ENCODE measurements at places on chromosomes 6 and 20.

DNA sequence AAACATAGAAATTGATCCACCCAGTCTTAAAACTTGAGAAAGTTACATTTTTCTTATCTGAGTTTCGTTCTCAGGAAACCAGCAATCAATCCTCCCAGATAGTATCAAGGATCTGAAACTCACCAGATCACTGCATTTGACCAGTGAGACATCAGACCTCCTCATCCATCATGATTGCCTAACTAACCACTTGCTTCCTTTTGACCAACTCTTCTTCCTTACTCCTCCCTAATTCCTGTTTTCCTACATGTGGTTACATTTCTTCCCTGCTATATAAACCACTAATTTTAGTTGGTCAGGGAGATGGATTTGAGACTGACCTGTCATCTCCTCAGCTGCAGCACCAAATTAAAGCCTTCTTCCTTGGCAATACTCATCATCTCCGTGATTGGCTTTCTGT lies 357.1 kb upstream of the POU3F2 start:
- DNase-seq = no peak

DNA sequence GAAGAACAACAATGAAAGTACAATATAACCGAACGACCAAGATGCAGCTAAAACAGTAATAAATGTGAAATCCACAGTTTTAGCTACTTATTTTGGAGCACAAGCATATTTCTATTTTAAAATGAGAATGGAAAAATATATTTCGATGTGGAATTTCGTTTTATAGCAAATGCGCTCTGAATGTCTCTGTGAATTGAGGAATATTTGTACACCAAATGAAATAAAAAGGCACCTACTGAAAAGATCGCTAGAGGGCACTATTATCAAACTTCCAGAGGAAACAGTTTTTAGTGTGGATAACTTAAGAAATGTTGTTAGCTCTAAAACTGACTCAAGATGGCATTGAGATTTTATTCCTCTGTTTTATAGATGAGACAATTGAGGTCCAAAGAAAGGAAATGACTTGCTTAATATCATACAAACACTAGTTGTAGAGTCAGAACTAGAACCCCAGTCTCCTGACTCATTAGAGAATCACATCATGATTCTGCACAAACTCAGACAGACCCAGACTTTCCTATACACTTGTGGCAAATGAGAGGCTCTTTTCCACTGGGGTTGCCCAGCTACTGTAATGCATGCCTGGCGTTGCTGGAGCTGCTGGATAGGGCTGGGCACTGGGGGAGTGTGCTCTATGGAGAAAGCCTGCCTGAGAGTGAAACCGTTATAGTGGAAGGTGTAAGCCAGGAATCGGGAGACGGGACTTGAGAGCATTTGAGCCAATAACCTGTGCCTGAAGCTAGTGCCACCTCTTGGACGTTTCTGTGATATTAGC lies 51.9 kb downstream of the GCLC start:
- peak; percentile 78 for DNase-seq

DNA sequence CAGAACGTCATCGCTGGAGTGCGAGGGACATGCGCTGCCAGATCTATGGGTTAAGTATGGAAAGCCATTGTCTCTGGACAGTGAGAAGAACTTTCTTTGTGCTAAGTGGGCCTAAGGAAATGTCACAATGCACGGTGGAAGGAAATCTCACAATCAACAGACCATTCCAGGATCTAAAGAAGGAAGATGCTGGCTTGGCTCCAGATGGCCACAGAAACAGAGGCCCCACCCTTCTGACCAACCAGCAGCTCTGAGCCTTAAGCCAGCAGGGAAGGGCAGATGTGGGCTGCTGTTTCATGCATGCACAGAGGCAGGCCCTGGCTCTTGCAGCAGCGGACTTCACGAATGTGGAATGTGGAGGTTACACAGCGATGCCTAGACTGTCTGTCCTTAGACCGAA lies 156.3 kb downstream of the SOBP start:
- DNase-seq = no peak

GRCh38 chr6:155264693-155265320 lies 994 bp downstream of the CLDN20 start:
- no peak for DNase-seq

DNA sequence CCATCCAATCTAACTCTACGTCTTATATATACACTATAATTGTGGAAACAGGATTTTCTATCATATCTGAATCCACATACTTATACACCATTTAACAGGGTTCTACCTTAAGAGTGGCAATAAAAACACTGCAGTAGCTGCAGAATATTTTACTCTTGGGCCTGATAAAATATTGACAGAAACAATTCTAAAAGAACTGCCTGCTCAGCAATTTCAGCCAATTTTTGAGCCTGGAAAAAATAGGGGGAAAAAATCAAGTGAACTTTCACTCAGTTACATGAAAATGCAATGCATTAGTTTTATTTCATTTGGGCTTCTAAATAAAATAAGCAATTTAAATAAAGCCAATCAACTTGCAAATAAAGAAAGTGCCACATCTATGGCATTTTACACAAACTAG lies 246.5 kb upstream of the RUNX2 start:
- DNase-seq = no peak

GRCh38 chr6:127510876-127511275 lies 8.3 kb downstream of the MTCL3 start:
- DNase-seq = no peak

GRCh38 chr20:57773059-57773815 lies 63.4 kb upstream of the PMEPA1 start:
- no peak for DNase-seq

DNA sequence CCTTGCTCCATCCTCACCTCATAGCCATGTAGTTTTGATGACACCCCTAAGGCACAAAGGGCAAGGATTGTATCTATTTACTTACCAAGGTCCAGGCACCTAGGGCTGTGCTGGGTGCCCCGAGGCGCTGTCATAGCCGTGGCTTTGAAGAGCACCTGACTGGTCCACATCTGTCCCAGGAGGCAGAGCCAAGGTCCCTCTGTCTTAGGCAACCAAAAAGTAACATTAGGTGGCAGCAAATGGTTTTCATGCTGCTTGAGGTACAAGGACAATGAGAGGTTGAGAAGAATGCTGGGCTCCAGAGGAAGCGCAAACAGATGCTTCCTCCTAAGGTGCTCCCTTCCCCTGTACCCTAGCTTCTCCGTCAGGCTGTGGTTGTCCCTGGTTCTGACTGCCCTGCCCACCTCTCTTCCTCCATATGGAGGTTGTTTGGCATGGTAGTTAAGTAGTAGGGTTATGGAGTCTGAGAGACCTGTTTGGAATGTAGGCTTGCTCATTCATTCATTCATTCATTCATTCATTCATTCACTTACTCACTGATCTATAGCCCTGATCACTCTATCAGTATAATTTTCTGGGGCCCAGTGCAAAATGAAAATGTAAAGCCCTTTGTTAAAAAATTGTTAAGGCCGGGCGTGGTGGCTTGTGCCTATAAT lies 3.0 kb upstream of the UQCC2 start:
- DNase-seq = no peak

- DNase-seq = no peak
These were observed 334.7 kb upstream of the FLRT3 start for GRCh38 chr20:14672066-14672465.

GRCh38 chr6:294656-295565 lies 2.6 kb downstream of the DUSP22 start:
- DNase-seq = no peak

GRCh38 chr6:51024126-51024525 lies 205.5 kb downstream of the TFAP2B start:
- DNase-seq = no peak

Data from GM23338 (cell line).